T-cell (primary cell): ENCODE measurements at places on chromosomes 1 and 21.
A peak's percentile ranks its signal among the peaks of the same experiment; 100 is the strongest.

DNA sequence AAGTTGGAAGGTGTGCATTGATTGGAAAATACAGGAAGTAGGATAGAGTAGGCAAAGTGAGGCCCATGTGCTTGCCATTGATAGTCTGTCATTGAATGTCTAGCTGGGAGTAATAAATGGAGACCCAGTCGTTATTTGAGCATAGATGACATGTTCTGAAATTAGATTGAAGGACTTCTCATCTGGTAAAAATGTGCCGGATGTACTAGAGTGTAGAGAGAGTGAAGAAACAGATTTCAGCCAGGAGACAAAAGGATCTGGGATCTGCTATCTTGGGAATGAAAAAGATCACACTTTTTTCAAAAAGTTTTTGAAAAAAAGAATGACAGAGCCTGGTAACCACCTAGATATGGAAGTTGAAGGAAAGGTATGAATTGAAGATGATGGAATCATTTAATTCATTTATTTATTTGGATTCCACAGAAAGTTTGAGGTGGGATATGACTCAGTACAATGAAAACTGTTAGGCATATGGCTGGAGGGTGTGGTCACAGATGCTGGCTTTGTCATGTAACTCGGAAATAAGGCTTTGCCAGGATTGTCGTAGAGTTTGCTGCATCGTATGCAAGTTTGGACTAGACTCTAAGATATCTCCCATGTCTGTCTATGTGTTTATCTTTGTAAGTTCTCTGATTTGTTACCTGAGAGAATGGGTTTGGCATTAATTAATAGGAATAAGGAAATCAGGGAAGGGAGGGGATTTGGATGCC lies 137.1 kb downstream of the PBX1 start:
- DNase-seq = no peak

- DNase-seq = peak; percentile 4
Measured at GRCh38 chr1:211738691-211739301, 63.4 kb upstream of the NEK2 start.

- DNase-seq = no peak
Measured at GRCh38 chr1:59718064-59718988, 96.4 kb upstream of the HOOK1 start.

GRCh38 chr1:114458237-114458777 lies 52.7 kb downstream of the TRIM33 start:
- DNase-seq = no peak

DNA sequence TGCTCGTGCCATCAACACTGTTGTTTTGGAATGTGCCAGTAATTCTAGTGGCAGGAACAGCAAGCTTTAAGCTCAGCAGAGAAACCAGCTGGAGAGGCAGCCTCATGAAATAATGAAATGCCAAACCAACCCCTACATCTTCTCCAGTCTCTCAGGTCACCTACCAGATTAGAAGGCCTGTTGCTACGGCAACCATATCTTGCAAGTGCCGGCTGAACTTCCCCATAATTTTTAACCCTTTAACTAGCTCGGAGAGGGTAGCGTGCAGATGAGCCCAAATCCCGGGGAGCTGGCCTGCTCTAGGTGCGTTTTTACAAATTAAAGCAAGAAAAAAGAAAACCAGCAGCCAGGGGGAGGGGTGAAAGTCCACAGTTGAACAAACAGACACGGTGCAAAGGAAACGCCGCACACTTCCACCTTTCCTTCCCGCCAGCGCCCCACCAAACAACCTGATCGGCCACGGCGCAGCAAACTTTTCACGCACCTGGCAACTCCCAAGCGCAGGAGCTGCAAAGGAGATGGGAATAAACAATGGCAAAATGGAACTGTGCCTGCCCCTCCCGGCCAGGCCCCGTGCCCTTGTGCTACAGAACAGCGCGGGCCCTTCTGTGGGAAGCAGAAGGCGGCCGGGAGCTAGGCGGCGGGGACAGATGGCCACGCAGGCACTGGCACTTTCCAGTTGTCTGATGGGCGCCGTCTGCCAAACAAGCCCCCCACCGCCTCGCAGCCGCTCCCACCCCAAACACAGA lies 50.1 kb downstream of the SSBP3 start:
- no peak for DNase-seq

DNA sequence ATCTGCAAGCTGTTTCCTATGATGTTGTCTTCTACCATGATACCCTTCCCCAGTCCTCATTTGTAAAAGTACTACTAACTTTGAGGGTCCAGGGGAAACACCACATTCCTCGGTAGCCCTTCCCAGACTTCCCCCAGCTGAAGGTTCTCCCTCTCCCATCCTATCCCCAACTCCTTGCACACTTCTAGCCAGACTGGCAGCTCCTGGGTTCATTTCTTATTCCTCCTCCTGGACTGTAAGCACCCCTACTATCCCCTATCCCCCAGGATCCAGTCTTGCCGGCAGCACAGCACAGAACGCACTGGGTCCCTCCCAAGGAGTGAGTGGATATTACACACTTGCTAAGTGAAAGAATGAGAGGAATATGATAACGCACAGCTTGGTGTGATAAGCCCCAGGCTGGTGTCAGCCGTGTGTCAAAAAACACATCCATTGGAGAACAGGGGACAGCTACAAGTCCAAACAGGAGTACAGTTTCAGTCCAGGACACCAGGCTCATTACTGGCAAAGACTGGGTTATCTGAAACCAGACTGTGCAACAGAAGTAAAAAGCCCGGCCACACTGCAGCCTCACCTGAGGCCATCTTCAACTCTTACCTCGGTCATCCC lies 100.2 kb downstream of the SSBP3 start:
- DNase-seq = no peak

- DNase-seq = peak; percentile 99
Measured at GRCh38 chr1:9910423-9911178, 532 bp upstream of the CTNNBIP1 start.

DNA sequence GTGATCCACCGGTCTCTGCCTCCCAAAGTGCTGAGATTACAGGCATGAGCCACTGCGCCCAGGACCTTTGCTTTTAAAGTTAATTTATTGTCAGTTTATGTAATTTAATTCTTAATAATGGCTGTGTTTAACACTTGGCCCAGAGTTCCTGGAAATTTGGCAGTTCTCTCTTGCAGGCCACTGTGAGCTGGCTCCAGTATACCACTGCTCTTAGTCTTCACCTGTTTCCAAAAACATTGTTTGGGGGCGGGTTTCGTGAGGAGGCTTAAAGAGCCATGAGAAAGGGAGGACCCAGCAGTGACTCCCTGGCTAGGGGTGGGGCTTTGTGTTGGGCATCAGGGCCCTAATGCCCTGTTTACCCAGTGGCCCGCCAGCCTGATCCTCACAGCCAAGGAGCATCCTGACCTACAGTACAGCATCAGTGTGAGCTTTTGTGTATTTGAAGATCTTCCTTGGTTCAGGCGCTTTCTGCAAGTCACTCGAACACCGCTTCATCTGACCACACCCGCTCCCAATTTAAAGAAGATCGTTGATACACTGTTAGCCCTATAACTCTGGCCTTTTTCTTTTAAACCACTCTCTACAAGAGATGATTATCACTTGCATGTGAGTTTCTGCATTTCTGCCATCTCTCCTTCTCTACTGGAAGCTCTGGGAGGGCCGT lies 12.0 kb upstream of the BGLAP start:
- no peak for DNase-seq

GRCh38 chr1:983798-984475 lies 2.0 kb upstream of the PERM1 start:
- DNase-seq = peak; percentile 43

GRCh38 chr1:200428482-200429205 lies 18.8 kb upstream of the ZNF281 start:
- no peak for DNase-seq

- no peak for DNase-seq
Measured at GRCh38 chr21:45383111-45383614, 21.8 kb upstream of the COL18A1 start.

GRCh38 chr1:45512641-45513054 lies 9.0 kb downstream of the PRDX1 start:
- peak; percentile 14 for DNase-seq

DNA sequence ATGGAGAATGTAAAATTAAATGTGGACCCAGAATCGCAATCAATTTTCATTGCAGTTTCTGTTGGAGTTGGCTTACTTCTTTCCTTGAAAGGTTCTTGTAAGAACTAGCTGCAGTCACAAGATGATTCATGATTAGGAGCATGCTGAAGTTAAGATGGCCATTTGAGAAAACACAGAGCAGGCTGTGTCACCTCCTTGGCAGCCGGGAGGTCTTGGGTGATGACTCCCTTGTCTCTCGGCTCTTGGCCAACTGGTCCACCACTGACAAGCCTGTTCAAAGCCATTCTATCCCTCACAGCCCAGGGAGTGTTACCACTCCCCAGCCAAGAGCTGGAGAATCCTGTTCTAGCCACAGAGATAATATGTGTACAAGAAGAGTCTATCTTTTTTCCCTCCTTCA lies 40.6 kb downstream of the OPTC start:
- DNase-seq = no peak

DNA sequence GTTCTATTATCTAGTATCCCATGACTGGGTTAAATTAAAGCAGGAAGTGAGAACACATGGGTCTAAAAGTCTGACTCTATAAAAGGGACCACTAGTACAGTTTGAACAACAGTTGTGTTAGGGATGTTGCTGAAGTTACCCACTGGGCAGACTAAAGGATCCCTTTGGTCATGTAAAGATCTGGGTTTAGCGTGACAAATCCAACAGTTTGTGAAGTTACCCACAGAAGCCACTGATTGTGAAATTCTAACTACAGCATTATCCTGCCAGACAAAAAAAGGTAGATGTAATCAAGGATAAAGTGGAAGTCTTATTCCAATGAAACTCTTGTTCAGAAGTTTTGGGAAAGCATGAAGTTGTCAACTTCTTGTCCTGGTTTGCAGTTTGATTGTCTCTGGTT lies 5.7 kb downstream of the QSOX1 start:
- no peak for DNase-seq

DNA sequence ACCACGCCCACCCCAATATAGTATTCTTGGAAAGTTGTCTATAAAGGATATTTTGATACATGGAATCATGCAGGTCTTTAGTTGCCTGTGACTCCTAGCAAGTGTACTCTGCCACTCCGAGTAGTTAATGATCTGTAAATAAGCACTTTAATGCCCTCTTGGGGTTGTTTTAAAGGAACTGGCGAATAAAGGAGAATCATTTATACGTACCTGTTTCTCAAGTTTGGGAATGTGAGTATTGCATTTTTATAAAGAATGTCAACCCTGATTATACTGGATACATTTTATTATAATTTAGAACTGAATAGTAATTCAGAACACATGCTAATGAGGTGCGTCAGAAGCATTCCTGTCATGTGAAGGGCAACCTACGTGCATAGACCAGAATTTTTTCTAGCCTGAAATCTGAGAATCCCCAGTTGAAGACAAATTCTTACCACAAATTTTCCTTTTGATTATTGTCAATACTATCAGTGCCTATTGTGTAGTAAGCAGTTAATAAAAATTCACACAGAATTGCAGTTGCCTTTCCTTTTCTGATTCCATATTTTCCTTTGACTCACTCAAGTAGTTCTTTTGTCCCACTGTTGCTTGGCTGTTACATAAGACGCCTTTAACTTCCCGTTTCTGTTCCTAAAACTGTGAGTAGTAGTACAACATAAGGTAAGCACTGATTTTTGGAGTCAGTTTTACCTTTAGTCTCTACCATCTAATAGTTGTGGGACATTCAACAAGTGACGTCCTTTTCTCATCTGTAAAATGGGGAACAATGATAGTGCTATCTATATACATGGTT lies 5.1 kb downstream of the AHCYL1 start:
- DNase-seq = no peak

GRCh38 chr1:48294656-48295055 lies 72.1 kb downstream of the SLC5A9 start:
- no peak for DNase-seq

- no peak for DNase-seq
Measured at GRCh38 chr21:41684381-41685245, 82.2 kb downstream of the RIPK4 start.

GRCh38 chr1:225737161-225737560 lies 40.5 kb upstream of the SRP9 start:
- no peak for DNase-seq

- no peak for DNase-seq
Measured at GRCh38 chr21:32549440-32549839, 35.9 kb downstream of the TCP10L start.

GRCh38 chr1:112954017-112954650 lies 1.9 kb downstream of the SLC16A1 start:
- DNase-seq = no peak

DNA sequence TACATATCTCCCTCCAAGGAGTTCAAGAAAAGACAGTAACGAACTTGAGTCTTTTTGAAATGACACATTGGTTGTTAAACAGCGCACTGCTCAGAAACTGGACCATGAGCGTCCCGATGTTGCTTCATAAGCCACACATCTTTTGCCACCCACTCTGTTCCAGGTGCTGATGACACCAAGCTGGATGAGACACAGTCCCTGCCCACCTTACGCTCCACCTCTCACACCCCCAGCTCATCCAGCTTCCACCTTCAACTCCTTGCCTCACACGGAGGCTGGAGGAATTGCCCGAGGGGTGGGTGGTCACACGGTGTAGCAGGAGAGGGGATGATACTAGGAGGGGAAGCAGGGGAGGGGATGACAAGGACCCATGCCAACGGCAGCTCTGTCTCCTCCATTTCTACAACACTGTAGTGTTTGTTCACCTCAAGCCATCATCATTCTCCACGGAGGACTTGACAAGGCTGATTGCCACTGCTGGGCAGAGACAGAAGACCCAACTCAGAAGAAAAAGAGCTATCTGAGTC lies 148.5 kb upstream of the TNR start:
- DNase-seq = no peak

DNA sequence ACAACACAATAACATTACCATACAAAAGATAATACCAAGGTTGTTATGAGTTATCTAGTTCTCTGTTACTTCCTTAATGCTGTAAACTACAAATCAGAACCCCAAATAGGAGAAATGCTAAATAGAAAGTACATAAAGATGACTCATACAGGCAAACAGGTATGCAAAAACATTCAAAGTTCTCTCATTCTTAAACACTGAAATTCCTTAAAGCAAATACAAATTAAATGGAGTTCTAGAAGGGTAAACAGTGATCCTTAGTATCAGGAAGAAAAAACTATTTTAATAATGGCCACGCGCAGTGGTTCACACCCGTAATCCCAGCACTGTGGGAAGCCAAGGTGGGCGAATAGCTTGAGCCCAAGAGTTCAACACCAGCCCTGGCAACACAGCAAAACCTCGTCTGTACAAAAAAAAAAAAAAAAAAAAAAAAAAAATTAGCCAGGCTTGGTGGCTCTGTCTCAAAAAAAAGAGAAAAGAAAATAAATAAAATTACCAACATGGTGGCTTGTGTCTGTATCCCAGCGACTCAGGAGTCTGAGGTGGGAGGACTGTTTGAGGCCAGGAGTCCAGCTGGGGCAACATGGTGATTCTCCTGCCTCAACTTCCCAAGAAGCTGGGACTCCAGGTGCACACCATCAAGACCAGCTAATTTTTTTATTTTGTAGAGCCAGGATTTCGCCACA lies 17.5 kb downstream of the FBXO42 start:
- no peak for DNase-seq

DNA sequence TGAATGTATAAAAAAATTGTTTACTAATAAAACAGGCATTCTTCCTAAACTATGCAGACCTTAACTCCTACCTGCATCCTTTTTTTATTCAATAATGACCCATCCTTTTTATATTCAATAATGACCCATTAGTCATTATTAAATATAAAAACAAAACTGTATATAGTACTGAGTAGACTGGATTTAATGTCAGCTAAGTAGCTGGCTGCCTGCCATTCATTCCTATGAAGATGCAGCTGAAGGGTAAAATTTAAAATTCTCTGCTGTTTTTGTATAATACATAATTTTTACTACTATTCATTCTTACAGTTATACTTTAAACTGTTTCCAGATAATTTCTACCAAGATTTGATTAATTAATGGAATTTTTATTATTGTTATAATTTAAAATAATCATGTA lies 79.3 kb downstream of the DENND1B start:
- no peak for DNase-seq
